ENCODE measurements at places on chromosomes 6 and 20.

DNA sequence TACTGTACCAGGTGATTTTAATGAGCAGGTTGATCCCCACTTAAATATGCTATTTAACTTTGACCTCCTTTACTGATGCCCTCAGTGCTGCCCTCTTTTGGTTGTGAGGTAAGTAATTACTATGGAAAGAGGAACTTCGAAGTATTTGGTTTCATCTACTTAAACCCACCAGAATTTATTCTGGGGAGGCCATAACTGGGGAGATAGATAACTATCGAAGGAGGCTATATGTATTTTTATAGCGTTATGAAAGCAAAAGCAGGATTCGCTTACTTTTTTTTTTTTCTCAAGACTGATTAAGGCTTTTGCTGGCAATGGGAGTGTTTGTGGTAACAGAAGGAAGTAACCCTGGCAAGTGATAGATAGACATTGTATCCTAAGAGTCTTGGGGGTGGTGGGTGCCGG, 168.9 kb upstream of the CENPW start:
- DNase-seq, result no peak

DNA sequence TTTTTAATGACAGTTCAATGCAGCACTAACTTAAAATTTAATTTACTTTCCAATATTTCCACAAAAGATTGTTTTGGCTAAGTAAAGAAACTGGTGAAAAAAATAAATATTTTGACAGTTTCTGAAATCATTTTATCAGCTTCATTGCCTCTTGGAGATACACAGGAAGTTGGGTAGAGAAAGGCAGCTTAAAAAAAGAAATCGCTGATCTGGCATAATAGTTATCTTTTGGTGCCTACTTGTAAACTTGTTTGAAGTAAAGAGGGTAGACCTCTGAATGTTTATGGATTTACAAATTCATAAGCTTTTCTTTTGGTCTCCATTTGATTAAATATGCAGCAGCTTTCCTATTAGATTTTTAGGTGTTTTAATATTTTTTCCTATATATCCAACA, 103.4 kb downstream of the RTN4IP1 start:
- no peak for DNase-seq

DNA sequence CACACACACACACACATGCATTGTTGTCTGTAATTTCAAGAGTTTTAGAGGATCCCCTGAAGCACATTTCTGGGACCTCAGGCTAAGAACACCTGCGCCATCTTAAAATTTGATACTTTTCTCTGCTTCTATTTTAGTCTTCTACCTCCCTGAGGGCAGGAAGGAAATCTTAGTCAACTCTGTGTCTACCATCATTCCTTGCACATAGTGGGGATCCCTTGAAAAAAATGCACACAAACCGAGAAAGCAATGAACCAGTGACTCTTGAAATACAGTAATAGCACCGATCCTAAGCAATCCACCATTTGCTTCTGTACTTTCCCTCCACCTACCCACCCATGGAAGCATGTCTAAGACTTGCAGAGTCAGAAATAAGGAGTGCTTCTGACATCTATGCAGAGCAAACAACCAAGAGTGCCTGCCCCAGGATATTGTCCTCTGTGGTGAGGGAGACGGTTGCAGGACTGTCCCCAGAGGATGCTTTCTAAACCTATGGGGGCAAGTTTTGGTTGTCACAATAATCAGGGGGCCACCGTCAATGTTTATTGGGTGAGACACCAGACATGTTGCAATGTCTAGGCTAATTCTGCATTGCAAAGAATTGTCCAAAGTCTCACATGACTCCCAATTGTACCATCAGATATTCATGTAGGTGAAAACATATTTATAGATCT, 208.0 kb upstream of the TAB2 start:
- DNase-seq, result no peak

- DNase-seq, result no peak
Measured at GRCh38 chr6:36836111-36837021, 2.9 kb downstream of the CPNE5 start.

DNA sequence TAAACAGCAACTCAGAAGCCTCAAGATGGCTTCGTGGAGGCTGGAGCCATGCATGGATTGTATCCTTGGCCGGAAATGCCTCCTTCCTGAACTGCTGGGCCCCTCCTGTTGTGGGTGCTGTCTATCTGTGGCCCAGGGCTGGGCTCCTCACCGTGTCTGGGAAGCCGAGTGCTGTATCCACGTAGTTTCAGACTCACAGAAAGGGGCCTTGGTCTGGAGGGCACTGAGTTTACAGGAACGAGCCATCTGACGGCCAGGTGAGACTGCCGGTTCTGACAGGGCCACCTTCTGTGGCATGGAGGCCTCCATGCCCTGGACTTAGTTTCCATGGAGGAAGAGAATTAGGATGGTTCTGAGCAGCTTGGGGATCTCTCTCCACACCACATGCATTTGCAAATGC, 142.2 kb downstream of the ERMARD start:
- DNase-seq, result no peak

DNA sequence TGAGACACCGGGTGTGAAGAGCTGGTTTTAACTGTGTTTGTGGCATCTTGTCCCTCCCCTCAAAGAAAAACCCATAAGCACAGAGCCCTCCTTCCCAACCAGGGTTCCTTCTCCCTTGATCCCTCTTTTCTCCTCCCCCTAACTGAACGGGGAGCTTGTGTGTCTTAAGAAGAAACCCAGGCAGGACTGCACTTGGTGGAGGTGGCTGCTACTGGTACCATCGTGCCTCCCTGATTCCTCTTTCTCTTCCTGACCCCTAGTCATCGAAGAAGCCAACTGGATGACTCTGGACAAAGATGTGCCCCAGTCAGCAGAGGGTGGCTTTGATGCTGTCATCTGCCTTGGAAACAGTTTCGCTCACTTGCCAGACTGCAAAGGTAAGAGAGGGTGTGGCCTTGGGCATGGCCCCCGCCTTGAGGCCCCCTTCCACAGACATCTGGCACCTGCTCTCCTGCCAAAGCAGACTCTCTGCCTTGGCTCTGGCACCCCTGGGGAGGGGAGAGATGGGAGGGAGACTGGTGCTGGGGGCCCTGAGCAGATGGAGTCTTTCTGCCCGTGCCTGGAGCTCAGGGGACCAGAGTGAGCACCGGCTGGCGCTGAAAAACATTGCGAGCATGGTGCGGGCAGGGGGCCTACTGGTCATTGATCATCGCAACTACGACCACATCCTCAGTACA, 2.1 kb downstream of the GNMT start:
- DNase-seq, result no peak

DNA sequence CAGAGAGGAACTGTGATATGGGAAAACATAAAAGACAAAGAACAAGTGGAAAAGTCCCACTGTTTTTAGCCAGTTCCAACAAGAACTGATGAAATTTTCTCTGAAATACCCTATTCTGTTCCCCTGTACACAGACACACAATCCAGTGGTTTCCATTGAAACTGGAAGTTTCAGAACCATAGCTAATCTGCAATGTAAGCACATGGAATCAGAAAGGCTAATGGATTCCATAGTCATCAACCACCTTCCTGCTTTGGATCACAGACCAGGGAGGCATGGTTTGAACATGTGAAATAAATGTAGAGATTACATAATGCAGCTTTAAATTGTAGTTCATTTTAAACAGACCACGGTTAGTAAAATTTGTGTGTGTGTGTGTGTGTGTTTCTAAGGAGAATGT, 242.1 kb downstream of the GJA1 start:
- no peak for DNase-seq

- DNase-seq, result no peak
Measured at GRCh38 chr6:56977192-56977591, 22.3 kb downstream of the BEND6 start.

DNA sequence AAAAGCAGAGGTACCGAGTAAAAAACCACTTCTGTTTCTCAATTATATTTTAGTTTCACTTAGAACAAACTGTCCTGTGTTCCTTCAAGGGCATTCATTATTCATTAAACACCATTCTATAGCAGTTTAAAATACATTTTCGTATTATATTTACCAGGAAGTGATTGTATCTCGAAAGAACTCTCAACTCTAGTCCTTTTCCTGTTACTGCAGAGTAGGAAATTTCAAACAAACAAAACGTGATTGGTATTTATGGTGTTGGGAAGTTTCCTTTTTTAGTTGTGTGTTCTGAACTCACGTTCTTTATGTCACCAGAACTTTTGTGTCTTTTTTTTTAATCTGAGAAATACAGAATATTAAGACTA, 139.5 kb upstream of the BTBD3 start:
- no peak for DNase-seq

DNA sequence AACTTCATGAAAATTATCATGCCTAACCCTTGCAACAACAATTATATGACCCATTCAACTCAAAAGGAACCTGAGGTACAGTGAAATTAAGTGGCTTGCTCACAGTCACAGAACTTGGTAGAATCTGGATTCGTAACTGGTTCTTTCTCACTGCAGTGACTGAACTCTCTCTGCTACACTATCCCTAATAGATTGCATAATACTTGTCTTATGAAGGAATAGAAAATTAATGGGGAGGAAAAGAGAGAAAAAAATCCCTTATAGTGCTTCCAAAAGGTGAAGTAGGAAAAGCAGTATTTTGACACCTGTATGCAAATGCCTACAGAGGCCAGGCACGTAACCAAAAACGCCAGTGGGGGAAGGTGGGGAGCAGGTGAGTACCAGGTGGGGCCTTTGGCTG, 186.6 kb downstream of the LY86 start:
- DNase-seq, result no peak

DNA sequence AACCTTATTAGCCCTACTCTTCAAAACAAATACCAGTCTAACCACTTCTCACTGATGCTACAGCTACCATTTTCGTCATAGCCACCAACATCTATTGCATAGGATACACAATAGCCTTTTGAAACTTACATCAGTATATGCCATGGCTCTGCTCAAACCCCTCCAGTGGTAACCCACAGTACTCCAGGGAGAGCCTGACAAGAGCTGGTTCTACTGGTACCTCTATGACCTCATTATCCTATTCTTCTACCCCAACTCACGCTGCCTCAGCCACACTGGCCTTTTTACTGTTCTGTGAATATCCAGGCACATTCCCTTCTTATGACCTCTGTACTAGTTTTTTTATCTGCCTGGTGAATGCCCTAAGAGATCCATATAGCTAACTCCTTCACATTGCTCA, 157.6 kb downstream of the ARHGAP18 start:
- no peak for DNase-seq

GRCh38 chr20:5197847-5198650, 71.2 kb downstream of the CDS2 start:
- DNase-seq, result no peak

DNA sequence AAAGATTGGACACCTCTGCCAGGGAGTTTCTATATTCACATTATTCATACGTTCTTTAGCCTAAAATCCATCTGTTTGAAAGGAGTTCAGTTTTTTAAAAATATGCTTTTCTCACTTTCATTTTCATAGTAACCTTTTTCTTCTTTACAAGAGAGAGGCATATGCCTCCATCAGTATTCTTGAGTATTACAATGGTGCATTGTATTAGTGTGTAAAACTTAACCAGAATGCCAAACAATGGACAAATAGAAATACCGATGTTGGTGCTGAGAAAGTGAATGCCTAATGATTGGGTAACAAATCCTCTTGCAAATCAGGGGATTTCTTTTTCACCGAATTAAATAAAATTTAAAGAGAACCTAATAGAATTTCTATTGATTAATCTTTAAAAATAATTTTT, 163.2 kb upstream of the LAMA2 start:
- DNase-seq, result no peak

DNA sequence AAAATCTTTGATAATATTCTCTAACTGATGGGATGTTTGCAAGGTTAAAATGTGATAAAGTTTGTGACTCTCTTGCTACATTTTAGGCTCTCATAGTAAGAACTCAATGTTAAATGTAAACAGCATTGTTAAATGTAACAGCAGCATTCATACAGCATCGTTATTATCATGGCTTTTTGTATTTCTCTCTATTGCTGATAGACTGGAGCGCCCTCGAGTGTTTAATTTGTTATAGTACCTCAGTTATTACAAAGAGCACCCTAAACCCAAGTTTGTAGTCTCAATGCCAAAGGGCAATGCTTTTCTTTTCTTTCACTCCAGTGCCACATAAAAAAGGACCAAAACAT, 14.9 kb upstream of the TTPAL start:
- DNase-seq, result no peak

GRCh38 chr6:18491308-18492045, 104.3 kb downstream of the RNF144B start:
- DNase-seq, result no peak

GRCh38 chr6:93177918-93178317, 241.4 kb downstream of the EPHA7 start:
- DNase-seq, result no peak

- DNase-seq, result no peak
Measured at GRCh38 chr6:42628604-42629003, 64.8 kb downstream of the UBR2 start.

GRCh38 chr6:139996253-139996834, 621.9 kb upstream of the CITED2 start:
- no peak for DNase-seq

DNA sequence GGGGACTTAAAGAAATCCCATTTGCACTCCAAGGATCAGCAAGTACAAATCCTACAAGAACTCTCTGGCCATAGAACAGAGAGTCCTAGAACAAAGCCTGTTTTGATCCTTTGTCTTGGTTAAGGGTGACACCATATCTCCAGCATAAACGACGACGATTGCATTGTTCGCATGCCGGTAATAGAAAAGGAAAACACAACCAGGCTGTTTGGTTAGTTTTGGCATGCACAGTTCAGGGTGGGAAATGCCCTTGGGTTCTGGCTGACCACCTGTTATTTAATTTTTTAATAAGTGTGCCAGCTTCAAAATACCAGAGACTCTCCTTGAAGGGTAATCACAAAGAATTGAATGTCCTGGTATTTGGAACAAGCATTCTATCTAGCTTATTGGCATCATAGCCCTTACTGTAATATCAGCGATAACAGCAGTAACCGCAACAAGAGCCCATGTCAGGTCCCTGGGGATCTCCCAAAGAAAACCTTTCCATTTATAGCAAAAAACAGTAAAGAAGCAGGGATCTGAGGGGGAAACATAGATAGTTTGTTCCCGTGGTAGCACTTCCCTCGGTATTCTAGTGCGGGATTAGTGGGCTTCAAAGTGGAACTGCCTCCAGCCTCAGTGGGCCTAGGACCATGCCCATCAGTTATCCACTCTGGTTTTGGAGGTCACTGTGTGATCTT, 77.1 kb downstream of the TMEM170B start:
- no peak for DNase-seq

- no peak for DNase-seq
Measured at GRCh38 chr6:151374036-151374683, 17.2 kb downstream of the ZBTB2 start.

All from stimulated activated CD8-positive, alpha-beta memory T cell treated with anti-CD3 and anti-CD28 coated beads, Interleukin-15, amount 100 ng/mL, for 1 hour (primary cell).